ENCODE measurements at places on chromosomes 2 and 18.

- DNase-seq, result no peak
Observed at GRCh38 chr18:50659091-50660003, 99.5 kb downstream of the MAPK4 start.

GRCh38 chr2:238006510-238006909, 39.7 kb downstream of the UBE2F start:
- no peak for DNase-seq

GRCh38 chr2:24594283-24594682, 103.2 kb downstream of the NCOA1 start:
- no peak for DNase-seq

GRCh38 chr2:40431600-40431955, 20.3 kb downstream of the SLC8A1 start:
- DNase-seq, result peak; percentile 47

GRCh38 chr2:42435628-42436027, 58.2 kb downstream of the KCNG3 start:
- DNase-seq, result no peak

- no peak for DNase-seq
Observed at GRCh38 chr2:10258326-10258725, 44.4 kb upstream of the HPCAL1 start.

- peak; percentile 36 for DNase-seq
Observed at GRCh38 chr2:20516646-20517341, 69.9 kb downstream of the RHOB start.

DNA sequence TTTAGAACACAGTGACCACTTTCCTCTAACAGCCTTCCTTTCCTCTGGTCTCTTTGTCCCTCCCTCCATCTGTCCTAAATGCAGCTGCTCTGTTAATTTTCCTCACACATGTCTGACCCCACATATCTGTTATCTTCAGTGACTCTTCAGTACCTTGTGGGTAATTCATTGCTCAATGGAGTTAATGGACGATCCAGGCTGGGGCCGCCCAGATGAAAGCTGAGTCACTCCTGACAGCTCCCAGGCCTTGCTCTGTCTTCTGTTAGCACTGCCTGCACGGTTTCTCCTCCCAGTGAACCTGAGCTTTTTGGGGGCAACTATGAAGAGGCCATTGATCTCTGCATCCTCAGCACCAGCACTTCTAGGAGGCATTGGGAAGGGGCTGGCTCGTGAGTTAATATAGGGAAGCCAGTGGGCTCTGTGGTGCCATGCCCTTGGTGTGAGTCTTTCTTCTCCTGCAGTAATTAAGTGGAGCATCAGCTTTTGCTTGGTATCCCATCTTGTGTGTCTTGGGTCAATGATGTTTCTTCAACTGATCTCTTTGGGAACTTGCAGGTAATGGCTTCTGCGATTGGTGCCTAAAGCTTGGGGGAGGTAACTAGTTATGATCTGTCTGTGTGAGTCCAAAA, 67.3 kb downstream of the SNORC start:
- peak; percentile 55 for DNase-seq

DNA sequence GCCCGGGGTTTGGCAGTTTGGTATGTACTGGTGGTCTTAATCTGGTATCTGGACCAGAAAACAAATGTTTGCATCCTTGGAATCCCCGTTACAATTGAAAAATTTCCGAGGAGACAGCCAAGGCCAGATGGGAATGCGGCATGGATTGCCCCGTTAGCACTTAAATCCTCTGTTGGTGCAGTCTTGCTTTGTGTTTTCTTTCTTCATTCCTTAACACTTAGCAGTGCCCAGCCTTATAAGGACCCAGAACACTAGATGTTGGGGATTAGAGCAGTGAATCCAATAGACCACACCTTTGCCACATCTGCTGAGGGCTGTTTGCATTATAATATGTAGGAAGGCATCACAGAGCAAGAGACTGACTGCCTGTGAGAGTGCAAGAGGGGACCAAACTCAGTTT, 12.8 kb upstream of the ZNF532 start:
- DNase-seq, result no peak

DNA sequence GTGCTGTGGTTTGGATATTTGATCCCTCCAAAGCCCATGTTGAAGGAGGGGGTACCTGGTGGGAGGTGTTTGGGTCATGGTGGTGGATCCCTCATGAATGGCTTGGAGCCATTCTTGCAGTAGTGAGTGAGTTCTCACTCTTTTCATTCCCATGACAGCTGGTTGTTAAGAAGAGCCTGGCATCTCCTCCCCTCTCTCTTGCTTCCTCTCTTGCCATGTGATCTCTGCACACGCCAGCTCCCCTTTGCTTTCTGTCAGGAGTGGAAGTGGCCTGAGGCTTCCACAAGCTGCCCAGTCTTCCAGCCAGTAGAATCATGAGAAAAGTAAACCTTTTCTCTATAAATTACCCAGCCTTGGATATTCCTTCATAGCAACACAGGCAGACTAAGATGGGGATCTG, 8.6 kb downstream of the ADD2 start:
- DNase-seq, result no peak

DNA sequence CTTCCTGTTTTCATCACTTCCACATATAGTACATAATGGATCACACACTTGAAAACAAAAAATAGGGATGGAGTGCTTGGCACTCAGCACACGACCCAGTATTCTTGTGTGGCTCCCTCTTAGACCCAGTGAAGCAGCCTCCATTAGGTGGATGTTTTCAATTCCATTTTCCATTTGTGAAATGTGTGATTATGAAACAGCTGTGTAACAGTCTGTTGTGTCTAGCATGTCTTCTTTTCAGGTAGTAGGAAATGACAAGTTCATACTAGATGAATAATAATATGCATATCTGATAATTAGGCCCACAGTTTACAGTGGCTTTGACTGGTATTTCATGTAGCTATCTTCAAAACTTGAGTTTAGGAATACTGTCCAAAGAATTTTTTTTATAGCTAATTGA, 35.5 kb downstream of the EML6 start:
- no peak for DNase-seq

GRCh38 chr2:120177001-120177621, 46.1 kb downstream of the TMEM185B start:
- no peak for DNase-seq

GRCh38 chr2:157061799-157062198, 195.7 kb upstream of the GALNT5 start:
- no peak for DNase-seq

GRCh38 chr2:33559328-33559727, 39.8 kb downstream of the FAM98A start:
- no peak for DNase-seq

DNA sequence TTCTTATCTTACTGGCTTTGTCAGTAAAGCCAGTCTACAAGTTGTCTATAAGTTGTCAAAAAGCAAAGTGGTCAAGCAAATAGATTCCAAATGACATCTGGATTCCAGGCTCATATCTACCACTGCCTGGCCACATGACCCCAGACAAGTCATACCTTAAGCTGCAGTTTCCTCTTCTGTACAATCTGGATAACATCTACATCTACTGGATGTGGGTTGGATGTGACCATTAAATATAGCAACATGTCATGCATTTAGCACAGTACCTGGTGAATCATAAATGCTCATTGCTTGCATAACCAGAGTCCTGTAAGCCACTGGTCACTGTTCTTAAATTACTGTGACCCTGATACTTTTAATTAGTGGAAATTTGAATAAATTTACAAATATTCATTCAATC, 16.8 kb downstream of the COBLL1 start:
- DNase-seq, result no peak

DNA sequence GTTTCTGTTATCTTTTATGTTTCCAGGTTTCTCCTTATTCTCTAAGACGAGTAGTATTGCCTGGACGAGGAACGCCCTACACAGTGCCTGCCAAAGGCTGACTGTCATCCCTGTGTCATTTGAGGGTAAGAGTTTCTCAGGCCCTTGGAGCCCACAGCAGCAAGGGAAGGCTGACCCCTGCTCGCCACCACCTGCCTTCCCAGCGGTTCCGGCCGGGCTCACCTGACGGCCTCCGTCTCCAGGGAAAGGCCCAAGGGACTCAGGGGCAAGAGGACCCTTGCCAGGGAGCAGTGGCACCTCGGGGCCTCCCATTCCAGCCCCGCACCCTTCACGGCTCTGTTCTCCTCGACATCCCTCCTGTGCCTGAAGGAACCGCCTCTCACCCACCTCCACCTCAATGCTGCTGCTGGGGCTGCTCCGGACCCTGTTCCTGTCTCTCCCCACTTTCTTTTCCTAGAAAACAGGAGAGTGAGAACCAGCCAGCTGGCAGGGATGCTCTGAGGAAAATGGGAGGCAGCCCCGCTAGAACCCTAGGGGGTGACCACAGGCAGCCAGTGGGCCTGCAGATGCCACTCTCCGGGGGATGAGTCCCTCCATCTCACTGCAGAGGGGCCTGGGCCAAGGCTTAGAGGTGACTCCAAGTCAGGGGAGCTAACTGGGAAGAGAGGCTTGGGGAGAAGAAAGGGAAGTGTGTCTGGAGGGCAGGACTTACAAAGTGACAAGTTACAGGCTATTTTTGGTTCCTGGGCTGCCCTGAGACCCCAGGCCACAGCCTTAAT, 1.9 kb downstream of the LIMS2 start:
- no peak for DNase-seq

- DNase-seq, result peak; percentile 79
Observed at GRCh38 chr2:98457045-98457696, 12.5 kb downstream of the INPP4A start.

DNA sequence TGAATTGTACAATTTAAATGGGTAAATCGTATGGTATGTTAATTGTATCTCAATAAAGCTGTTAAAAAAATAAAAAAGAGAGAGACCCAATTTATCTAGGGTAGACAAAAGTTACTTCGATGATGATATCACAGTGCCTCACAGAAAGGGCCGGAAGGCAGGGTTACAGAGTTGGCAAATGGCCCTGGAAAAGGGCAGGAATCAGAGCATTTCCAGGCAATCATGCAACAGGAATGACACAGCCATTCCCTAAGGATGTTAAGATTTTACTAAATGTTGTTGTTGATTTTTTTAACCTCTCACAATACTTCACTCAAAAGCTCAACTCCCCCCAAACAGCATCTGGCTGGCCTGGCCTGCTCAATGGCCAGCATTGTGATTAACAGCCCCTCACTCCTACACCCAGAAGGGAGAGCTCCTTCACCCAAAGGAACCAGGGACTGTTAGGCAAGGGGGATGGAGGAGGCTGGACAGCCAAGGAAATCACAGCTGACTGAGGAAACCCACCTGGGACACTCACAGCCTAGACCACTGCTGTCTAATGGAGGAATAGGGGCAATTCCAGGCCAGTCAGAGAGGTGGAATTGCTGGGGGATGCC, 7.7 kb upstream of the SP100 start:
- peak; percentile 78 for DNase-seq

GRCh38 chr2:176592216-176592615, 323.0 kb downstream of the MTX2 start:
- no peak for DNase-seq

- DNase-seq, result no peak
Observed at GRCh38 chr2:172000696-172001361, 1.1 kb downstream of the METAP1D start.

DNA sequence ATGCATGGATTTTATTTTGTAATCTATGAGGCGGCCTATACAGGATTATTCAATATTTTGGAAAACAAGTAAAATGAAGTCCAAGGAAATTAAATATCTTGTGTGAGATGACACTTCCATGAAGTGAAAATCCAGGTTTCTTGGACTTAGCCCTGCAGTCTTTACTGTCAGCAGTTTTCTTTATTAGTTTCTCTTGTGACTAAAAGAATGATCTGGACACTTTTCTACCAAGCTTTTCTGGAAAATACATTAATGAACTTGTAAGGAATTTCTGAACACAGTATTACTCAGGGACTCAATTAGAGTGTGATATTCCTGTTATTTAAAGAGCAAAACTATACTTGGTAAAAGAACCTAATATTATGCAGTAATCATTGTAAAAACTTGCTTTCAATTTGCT, 610.4 kb upstream of the SLC8A1 start:
- DNase-seq, result no peak

- DNase-seq, result no peak
Observed at GRCh38 chr2:38465789-38466127, 88.7 kb upstream of the ATL2 start.

DNA sequence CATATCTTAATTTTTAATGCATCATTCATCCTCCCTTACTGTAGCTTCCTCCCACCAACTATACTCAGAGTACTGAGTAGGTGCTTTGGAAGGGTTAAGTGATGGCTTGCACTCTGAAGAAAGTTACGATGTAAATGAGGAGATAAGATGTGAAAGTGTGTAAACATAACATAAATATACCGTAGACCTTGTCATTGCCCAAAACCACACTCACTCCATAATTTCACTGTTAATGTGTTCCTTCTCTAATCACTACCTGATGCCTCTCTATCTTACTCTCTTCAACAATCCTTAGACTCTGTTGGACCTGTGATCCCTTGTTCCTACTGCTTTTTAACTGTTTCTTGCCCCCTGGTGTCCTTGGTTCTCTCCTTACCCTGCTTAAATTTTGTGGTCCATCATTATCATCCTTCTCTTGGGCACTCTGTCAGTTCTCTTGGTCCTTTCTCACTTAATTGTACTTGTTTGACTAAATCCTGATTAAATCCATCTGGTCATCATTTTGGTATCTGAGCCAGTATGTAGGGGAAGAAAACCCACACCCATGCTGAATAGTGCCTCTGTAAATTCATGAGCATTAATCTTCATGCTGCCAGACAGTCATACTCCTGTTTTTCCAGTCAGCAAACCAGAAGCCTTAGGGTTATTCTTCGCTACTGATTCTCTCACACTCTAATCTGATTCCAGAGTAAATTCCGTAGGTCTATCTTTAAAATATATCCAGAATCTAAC, 45.0 kb downstream of the PMS1 start:
- DNase-seq, result peak; percentile 10

GRCh38 chr2:88170472-88170892, 336 bp downstream of the THNSL2 start:
- DNase-seq, result peak; percentile 46

GRCh38 chr2:15325296-15325695, 235.8 kb downstream of the NBAS start:
- DNase-seq, result no peak

DNA sequence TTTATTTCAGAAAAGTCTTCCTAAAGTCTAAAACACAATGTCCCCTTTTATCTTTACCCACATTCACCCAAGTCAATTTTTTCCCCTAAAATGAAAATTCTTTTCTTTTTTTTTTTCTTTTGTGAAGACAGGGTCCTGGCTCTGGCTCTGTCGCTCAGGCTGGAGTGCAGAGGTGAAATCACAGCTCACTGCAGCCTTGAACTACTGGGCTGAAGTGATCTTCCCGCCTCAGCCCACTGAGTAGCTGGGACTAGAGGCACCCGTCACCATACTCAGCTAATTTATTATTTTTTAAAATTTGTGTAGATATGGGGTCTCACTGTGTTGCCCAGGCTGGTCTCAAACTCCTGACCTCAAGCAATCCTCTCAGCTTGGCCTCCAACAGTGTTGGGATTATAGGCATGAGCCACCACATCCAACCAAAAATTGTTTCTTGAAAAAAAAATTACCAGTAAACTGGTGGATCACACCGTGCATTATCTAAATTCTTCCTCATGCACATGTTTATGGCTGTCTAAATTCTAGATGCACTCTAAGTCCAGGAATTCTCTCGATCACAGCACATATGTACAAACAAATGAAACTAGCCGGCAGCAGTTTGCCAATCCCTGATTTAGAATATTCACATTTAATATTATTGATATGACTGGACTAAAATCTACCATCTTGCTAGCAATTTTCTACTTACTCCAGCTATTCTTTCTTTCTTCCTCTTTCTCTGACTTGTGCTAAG, 56.8 kb downstream of the OLA1 start:
- DNase-seq, result no peak

GRCh38 chr2:126662621-126663020, 6.7 kb downstream of the GYPC start:
- no peak for DNase-seq
